ENCODE measurements at places on chromosomes 5 and 9. TPM values are rescaled to one million over a fixed set of nuclear protein-coding genes. Genes with fewer than 3 reads are reported as not detected.

The ANKRD31 gene
- 0.13 TPM for total RNA-seq

The FOXD4L6 gene
- total RNA-seq, result 0.13 TPM

The TSSK1B gene
- total RNA-seq, result not detected

The ZBED3 gene
- total RNA-seq, result 0.76 TPM

The EIF4E1B gene
- not detected for total RNA-seq

The ADCY2 gene
- total RNA-seq, result 0.35 TPM

The HMCN2 gene
- total RNA-seq, result 0.23 TPM

The C5orf34 gene
- 20.1 TPM for total RNA-seq

The ZNF462 gene
- 11.9 TPM for total RNA-seq

The BAAT gene
- total RNA-seq, result 0.03 TPM

DNA sequence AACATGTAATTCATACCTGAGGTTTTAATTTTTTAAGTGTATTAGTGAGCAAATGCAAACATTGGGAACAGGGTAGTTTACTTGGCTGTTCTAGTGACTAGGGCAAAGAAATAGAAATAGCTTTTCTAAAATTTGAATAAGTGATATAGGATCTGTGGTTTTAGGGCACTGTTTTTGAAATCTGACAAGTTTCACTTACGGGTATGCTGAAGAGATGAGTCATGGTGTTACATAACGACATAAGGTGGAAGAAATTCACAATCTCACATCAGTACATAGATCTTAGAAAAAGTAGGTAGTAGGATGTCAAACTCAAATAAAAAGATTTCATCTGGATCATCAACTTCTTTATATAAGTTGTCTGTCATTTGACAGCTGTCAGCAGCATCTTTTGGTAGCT, 772.3 kb downstream of the MAT2B start:
- peak; percentile 35 for DNase-seq

DNA sequence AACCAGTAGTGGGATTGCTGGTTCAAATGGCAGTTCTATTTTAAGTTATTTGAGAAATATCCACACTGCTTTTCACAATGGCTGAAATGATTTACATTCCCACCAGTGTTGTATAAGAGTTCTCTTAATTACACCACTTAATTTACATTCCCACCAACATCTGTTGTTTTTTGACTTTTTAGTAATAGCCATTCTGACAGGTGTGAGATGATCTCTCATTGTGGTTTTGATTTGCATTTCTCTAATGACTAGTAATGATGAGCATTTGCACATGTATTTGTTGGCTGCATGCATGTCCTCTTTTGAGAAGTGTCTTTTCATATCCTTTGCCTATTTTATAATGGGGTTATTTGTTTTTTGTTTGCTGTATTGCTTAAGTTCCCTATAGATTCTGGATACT, 688.3 kb downstream of the PRR16 start:
- DNase-seq, result no peak

GRCh38 chr9:136021171-136021871, 60.1 kb upstream of the UBAC1 start:
- no peak for DNase-seq

GRCh38 chr5:60829490-60830266, 14.4 kb downstream of the ELOVL7 start:
- DNase-seq, result no peak

GRCh38 chr9:107750741-107751566, 261.4 kb upstream of the KLF4 start:
- DNase-seq, result peak; percentile 98

DNA sequence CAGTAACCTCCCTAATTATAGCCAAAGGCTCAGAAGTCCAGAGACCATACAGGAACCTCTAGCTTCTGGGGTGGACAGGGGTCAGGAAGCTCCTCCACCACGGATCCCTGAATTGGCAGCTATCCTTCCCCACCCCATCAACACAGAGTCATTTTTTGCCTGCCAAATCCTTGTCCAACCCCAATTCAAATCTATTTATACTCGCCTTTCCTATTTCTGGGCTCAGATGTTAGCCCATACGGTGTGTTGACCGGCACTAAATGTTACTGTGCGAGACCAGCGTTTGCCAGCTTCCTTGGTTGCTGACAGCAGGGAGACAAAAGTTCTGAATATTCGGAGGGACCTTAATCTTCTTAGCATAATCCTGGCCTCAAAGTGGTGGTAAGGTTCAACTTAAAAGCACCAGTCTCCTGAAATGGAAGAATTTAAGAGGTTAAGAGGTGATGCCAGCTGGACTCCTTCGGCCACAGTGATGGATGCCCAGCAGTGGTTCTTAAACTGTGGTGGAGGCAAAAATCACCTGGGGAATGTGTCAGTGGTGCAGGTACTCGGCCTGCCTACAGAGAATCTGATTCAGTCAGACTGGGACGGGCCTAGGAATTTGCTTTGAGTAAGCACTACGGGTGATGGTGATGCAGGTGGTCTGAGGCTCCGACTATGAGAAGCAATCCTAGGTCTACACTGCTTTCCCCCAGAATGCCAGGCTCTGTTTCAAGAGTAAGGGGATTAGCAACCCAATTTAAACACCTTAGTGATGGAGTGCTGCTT, 204.8 kb upstream of the MEF2C start:
- no peak for DNase-seq

DNA sequence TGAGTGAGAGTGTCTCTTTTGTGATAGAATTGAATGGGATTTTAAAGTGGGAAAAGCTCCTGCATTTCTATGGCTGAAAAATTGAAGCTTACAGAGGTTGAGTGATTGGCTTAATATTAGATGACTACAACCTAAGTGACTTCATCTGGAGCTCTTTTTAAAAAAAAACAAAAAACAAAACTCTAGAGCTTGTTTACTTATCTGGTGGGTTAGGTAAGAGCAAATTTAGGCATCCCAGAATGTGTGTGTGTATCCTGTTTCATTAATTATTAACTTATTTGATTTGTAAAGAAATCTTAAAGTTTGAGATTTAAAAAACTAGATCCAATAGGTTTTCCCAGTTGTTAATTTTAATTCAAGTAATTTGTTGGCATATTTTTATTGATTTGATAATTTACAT, 60.1 kb downstream of the SCAMP1 start:
- DNase-seq, result no peak

DNA sequence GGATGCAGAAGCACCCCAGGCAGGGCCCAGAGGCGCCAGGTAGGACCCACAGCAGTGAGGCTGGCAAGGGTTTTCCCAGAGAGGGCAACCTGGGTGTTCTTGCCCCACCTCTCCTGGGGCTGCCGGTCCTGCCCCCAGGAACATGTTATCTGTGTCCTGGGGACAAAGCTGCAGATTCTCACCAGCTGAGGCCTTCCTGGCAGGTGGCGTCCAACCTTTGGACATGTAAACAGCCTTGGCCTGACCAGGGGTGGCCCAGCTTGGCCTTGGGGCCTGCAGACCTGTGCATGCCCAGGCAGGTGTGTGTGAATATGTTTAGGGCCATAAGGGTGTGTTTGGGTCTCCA, 101.8 kb upstream of the LARP1 start:
- DNase-seq, result no peak

GRCh38 chr9:84668196-84669012, 1.1 kb upstream of the NTRK2 start:
- no peak for DNase-seq

- DNase-seq, result peak; percentile 100
Measured at GRCh38 chr5:98309785-98310598, 463.5 kb upstream of the RGMB start.

- peak; percentile 74 for DNase-seq
Measured at GRCh38 chr5:73640861-73641320, 14.9 kb downstream of the ARHGEF28 start.

DNA sequence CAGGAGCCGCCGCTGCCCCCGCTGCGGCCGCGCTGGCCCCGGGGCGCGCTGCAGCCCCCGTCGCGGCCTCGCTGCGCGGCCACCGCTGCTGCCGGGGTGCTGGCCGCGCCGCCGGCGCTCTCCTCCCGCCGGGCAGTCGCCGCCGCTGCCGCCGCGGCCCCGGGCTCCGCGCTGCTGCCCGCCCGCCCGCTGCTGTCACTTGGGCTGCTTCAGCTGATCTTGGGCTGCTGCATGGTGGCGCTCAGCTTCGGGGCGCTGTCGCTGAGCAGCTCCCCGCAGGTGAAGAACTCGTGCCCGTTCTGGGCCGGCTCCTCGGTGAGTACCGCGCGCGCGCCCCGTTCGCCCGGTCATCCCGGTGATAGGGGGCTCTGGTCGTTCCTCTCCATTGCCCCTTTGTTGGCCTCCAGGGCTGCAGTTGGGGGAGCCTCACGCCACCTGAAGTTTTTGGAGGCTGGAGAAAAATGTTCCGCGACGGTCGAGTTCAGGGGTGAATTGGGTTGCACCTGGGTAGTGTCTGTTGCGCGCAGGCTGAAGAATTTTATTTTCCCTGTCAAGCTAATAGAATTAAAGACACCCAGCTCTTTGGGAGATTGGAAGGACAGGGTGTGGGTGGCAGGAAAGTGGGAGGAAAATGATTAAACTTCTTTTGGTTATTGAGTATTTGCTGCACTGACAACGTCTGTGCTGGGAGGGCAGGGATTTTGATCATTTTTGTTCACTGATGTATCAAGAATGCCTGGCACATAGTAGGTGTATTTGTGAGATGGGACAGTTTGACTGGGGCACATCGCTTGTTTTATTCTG, 596 bp downstream of the ENTREP1 start:
- DNase-seq, result no peak

DNA sequence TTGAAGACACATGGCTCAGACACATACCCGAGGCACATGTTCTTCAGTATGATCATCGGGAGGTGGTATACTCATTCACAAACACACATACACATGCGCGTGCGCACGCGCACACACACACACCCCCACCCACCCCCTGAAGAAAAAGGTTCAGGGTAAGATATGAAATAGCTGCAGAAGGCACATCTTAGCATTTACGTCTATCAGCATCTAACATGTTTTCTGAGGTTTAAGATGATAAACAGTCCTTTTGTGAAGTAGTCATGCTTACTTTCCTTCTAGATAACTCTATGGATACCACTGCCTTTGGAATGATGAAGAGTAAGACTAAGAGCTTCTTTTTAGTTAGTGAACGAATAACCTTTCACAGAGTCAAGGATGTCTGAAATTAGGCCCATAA, 105.1 kb upstream of the GNA14 start:
- no peak for DNase-seq

GRCh38 chr9:78035383-78035993, 3.9 kb upstream of the GNAQ start:
- peak; percentile 69 for DNase-seq

DNA sequence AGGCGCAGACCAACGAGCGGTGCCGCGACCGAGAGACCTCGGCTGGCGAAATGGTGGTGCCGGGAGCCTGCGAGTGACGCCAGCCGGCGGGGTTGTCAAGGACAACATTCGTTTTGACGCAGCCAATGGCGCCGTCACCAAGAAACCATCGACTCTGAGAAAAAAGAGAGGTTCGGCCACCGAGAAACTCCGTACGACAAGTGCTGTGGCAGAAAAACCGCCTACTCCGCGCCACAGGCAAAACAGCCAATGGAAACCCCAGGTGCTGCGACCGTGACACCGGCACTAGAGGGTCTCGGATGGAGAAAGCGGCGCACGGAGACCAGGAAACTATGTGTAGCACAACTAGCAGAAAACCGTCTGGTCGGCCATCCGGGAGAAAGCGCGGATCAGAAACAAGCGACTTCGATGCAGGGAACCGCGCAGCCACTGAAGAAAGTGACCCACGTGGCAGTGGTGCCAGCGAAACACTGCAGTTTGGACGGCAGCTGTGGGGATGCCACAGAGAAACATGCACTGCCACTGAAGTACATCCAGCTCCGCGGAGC, 88.8 kb downstream of the ANXA2R start:
- DNase-seq, result no peak

DNA sequence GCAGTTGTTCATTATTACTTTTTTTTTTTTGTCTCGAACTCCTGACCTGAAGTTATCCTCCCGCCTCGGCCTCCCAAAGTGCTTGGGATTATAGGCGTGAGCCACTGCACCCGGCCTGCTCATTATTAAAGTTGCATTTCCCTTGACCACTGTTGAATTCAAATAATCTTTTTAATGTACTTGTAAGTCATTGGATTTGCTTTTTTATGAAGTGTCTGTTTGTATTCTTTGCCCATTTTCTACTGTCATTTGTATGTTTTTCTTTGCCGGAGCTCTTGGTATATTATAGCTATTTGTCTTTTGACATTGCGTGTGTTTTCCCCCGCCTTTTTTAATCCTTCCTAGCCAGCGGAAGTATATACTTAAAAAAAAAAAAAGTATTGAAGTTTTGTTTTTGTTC, 22.0 kb downstream of the LRRTM2 start:
- DNase-seq, result no peak

DNA sequence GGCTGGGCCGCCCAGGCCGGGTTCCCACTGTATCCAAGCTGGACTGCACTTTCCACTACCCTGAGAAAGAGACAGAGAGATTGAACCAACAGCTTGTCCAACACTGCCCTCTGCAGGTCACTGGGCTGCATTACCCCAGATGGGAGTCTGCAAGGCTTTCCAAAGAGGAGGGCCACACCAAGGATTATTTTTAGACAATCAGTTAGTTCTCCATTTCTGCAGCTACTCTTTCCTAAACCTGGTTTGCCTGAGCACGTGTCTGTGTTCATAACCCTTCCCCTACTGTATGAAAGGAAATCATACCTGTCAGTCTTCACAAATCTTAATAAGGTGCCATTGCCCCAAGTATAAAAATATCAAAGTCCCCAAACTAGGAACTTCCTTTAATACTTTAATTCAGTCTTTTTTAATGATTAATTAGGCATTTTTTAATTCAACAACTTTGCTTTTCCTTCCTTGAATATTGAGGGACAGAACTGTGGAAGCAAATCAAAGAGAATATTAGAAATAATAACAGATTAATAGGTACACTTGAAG, 13.4 kb upstream of the FGF1 start:
- peak; percentile 83 for DNase-seq

DNA sequence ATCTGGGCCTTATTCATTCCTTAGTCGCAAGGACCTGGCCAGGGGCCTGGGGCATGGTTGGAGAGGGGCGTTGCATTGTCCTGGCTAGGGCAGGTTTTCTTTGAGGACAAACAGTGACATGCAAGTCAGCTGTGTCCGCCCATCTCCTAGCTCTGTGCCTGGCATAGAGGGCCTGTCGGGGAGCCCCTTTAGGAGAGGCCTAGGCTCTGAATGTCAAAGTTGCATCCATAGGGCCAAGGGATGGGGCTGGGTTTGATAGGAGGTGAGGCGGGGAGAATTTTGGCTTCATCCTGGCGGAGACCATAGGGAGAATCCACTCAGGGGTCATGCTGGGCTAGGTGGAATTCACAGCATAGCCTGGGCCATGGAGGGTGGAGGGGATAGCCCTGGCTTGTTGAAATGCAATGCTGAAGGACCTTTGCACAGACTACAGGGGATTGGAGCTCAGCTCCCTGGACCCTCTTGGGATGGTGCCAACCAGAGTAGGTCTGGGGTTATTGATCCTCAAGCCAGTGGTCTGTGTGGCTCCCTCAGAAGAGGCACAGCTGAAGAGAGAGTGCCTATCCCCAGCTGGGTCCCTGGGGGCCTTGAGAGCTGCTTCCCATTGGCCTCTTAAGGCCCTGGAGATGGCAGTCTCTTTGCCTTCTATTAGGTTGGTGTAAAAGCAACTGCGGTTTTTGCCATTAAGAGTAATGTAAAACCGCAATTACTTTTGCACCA, 104.0 kb downstream of the RGS3 start:
- DNase-seq, result no peak

GRCh38 chr5:18010053-18010452, 375.8 kb downstream of the TAF11L14 start:
- DNase-seq, result no peak
